ENCODE measurements at places on chromosomes 5 and 9.

DNA sequence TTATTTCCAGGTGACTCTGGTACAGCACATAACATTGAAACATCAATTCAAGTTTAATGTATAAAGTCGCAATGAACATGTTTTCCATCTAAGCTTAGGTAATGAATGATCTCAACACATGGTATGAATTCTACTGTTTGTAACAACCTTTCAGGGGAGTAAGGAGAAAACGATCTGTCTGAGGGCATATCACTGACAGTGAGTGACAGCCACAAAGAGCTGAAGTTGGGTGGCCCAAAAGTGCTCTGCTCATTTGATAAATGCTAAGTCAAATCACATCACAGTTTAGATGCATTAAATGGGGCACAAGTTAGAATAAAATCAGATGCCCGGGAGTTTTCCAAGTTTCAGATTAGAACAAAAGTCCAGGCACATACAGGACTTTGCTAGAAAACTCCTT lies 1.2 kb downstream of the FANCC start:
- DNase-seq = no peak

GRCh38 chr9:74610523-74611061 lies 113.5 kb downstream of the RORB start:
- no peak for DNase-seq

GRCh38 chr5:72245951-72246532 lies 74.0 kb downstream of the MRPS27 start:
- no peak for DNase-seq

DNA sequence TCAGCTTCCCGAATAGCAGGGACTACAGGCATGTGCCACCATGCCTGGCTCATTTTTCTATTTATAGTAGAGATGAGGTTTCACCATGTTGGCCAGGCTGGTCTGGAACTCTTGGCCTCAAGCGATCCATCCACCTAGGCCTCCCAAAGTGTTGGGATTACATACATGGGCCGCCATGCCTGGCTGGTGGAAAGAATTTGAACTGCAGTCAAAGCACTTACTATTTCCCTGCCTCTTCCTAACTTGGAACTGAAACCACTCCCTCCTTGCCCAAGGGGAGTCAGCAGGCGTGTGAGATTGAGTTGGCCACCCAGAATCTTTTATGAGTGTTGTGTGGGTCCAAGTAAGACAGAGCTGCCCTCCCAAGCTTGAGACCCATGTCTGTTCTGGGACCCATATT lies 86.1 kb upstream of the PTPN3 start:
- no peak for DNase-seq

DNA sequence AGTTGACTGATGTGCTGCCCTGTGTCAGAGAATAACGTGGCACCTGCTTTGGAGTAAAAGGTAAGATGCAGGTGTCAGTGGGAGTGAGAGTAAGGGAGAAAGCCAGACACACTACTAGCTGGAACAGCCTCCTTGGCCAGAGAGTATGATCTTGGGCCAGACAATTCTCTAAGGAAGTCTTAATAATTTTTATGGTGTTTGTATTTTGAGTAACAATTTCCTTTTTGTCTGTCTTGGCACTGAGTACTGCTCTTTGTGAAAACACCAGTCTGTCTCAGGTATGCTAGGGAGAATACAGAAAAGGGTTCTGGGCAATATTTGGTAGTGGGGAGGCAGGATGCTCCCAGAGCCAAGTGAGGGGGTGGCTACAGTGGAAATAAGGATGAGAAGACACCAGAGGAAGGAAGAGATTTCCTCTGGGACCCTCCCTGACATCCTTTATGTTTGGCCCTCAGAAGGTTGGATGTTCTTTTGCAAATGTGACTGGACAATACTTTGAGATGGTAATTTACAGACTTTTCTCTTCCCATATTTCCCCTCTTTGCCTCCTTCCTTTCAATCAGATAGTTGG lies 20.6 kb upstream of the PRDM6 start:
- no peak for DNase-seq

- DNase-seq = no peak
Measured at GRCh38 chr5:83488821-83489220, 17.3 kb downstream of the VCAN start.

- no peak for DNase-seq
Measured at GRCh38 chr9:7489036-7489435, 310.5 kb downstream of the DMAC1 start.

DNA sequence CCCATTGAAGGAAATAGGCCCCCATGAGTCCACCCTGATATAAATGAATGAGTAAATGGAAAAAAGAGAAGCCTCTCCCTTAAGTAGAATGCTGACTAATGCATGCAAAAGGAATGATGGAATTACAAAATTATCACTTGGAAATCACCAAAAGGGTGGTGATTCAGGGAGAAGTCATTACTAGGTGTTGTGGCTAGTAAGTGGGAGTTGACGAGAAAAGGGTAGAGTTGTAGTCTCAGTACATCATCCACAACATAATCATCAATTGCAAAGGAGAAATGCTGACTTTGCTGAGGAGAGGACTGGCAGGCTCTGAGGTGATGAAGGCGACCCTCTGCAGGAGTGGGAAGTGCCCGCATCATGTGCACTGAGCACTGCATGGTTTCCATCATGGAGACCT lies 201.5 kb upstream of the S1PR3 start:
- no peak for DNase-seq
